ENCODE measurements at places on chromosomes 11 and 22.

DNA sequence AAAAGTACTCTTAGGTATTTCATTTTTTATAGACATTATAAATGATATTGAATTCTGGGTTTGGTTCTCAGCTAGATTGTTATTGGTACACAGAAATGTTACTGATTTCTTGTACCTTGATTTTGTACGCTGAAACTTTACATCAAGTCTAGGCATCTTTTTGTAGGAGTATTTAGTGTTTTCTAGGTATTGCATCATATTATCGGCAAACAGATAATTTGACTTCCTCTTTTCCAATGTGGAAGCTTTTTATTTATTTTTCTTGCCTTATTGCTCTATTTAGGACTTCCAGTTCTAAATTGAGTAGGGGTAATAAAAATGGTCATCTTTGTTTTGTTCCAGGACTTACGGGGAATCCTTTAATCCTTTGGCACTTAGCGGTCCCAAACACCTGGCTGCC lies 676.6 kb upstream of the CCDC179 start:
- no peak for DNase-seq

GRCh38 chr22:44697423-44698141 lies 4.4 kb upstream of the PRR5 start:
- DNase-seq: peak; percentile 93

GRCh38 chr11:69430566-69430965 lies 50.9 kb upstream of the LINC01488 start:
- DNase-seq: no peak

- peak; percentile 89 for DNase-seq
Measured at GRCh38 chr22:36329254-36330078, 58.3 kb downstream of the MYH9 start.

DNA sequence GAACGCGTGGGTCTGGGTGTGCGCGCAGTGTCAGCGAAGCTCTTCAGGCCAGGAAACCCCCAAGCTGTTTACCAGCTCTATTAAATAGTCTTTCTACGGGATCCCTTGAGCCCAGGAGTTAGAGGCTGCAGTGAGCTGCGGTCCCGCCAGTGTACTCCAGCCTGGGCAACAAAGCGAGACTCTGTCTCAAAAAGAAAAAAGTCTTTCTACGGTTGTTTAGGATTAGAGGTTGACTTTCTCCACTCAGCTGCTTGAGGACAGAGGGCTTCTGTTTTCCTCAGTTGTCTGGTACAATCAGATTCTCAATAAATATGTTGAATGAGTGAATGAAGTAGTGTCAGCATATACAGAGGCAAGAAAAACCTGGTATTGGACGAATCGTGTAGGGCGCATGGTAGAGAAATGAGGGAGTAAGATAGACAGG lies 619 bp downstream of the SART1 start:
- DNase-seq: no peak

GRCh38 chr11:110289472-110289871 lies 6.9 kb downstream of the RDX start:
- no peak for DNase-seq

GRCh38 chr11:16193897-16194381 lies 162.4 kb downstream of the SOX6 start:
- no peak for DNase-seq

- no peak for DNase-seq
Measured at GRCh38 chr11:83827940-83828554, 541.9 kb upstream of the CCDC90B start.

- DNase-seq: no peak
Measured at GRCh38 chr11:122797651-122798050, 40.6 kb upstream of the CRTAM start.

- DNase-seq: no peak
Measured at GRCh38 chr22:26597480-26597879, 7.5 kb upstream of the TPST2 start.

- DNase-seq: no peak
Measured at GRCh38 chr11:39249566-39250365, 2209.7 kb downstream of the LRRC4C start.
